DND-41 (cell line): ENCODE measurements at places on chromosomes 7 and 10.

GRCh38 chr10:29748109-29748650 is 113.4 kb upstream of the SVIL start:
- no peak for DNase-seq

DNA sequence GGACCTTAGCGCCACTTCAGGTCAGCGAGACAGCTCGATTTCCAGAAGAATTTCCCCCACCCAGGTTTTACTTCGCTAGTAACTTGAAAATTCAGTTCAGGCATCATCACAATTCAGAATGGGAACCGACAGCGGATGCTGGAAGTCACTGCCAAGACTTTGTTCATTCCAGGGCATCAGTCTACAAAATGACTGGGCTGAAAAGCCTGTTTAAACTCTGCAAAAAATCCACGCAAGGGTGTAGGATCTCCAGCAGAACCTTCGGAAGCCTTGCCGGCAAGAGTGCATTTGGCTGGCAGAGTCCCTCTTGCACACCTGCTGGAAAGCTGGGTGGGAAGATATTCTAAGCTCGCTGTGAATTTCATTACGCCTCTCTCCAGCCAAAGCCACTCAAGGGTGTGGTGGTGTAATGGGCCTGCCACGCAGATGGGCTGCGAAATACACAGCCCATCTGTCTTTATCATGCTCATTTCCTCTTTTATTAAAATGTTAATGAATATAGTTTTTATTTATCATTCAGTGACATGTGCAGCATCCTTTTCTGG is 672.0 kb upstream of the FOXK1 start:
- no peak for DNase-seq

DNA sequence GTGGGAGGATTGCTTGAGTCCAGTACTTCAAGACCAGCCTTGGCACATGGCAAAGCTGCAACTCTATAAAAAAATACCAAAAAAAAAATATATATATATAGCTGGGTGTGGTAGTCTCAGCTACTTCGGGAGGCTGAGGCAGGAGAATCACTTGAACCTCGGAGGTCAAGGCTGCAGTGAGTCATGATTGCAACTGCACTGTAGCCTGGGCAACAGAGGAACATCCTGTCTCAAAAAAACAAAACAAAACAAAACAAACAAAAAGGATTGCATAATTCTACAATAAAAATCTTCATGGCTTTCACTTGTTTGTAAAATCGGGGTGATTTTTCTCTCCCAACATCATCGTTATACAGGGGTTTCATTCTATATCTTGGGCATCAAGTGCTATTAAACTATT is 35.1 kb downstream of the GUSB start:
- no peak for DNase-seq

- no peak for DNase-seq
These were observed 37.9 kb downstream of the SKIDA1 start for GRCh38 chr10:21487416-21488180.

DNA sequence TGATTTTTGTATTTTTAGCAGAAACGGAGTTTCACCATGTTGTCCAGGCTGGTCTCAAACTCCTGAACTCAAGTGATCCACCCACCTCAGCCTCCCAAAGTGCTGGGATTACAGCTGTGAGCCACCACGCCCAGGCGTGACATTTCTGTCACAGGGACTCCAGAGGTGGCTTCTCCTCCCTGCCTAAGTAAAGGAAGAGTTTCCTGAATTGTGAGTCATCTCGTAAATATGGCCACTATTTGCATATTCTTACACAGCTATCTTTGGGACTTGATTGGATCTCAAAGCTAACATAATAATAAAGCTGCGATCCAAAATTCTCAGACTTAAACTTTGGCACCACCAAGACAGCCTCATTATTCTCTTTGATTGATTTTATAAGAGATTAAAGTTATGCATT is 50.1 kb downstream of the ADARB2 start:
- DNase-seq = no peak

DNA sequence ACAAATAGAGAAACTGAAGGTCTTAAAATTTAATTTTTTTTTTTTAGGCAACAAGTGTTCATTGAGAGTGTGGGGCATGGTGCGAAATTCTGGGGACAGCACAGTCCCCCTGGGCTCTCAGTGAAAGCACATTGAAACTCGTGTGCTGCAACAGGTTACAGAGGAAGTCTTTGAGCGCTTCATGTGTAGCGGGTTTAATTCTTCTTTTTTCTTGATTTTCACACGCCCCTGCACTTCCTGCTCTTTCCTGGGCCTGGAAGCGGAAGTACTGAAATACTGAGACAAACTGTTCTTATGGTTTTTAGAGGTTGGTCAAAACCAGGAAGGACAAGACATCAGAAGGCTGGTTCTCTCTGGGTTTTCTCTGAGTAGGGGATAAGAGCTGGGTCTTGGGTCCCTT is 203.5 kb downstream of the PTEN start:
- peak; percentile 73 for DNase-seq

DNA sequence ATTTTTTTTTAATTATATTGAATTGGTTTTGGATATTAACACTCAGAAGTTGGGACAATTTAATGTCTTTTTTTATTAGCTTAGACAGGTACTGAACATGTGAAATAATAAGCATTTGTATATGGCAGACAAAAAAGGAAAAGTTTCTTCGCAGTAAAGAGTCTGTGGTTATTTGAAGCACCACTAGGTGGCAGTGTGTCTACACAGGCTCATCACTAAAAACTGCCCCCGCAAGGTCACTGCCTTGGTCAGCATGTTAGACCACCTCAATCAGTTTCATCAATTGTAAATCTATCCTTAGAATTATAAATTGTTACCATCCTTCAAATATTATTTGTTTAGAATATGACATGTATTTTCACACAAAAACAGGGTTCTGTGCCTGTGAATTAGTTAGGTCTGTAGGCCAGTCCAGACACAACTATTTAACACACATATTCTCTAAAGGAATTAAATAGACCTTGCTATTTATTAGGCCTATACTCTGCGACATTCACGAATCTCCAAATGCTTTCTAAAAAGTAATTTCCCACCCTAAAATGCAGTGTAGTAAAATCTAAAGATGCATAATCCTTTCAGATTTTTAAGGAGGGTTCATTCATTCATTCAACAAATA is 17.0 kb downstream of the PNLIPRP3 start:
- DNase-seq = peak; percentile 5

DNA sequence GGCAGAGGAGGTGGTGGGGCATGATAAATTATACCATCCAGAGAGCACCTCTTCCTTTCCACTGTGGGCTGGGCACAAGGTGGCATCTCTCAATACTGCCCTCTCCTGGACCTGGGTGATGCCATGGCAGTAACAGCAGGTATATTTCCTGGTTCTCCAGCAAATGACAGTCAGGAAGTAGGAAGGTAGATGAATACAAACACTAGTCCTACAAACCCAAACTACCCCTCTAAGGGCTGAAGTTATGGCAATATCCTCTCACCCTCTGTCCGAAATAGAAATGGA is 1004.9 kb downstream of the KCNMA1 start:
- DNase-seq = peak; percentile 5

GRCh38 chr7:76234931-76235441 is 33.3 kb downstream of the SRRM3 start:
- DNase-seq = peak; percentile 13

DNA sequence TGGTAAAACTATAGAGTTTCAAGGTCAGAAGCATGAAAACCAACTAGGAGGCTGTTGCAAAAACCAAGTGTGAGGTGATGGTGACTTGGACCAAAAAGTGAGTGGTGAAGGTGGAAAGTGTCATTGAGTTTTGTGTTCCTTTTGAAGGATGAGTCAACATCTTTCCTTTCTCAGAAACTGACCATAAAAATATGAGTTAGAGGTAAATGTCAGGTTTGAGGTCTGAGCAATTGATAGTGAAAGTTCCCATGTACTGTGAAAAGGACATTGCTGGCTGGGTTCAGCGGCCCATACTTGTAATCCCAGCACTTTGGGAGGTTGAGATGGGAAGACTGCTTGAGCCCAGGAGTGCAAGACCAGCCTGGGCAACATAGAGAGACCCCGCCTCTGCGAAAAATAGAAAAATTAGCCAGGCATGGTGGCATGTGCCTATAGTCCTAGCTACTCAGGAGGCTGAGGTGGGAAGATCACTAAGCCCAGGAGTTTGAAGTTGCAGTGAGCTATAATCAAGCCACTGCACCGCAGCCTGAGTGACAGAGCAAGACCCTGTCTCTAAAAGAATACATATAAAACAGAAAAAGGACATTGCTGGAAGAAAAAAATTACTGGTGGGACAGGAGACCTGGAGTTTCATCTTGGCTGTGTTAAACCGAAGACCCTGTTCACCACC is 89.3 kb upstream of the ARID5B start:
- no peak for DNase-seq

GRCh38 chr10:70191972-70192305 is 21.6 kb upstream of the SAR1A start:
- DNase-seq = no peak

- no peak for DNase-seq
These were observed 284.4 kb downstream of the CRPPA start for GRCh38 chr7:16136896-16137295.

GRCh38 chr10:92719991-92720830 is 30.5 kb downstream of the HHEX start:
- no peak for DNase-seq

GRCh38 chr10:114571316-114571999 is 86.6 kb downstream of the ABLIM1 start:
- DNase-seq = no peak

DNA sequence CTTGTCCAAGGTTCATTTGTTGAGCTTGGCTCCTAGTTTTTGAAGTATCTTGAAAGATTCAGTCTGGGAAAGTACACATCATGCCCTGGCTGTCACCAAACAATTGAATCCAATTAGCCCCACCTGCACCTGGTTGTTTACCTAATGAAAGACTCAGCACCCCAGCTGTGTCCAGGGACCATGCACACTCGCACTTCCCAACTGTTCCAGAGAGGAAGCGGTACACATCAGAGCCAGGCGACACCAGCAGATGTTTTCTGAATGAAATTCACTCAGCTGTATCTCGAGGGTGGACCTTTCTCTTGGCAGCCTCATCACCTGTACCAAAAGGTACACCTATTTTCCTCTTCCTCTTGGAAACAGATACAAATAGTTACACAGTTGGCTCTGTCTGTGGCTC is 216.4 kb upstream of the LRGUK start:
- no peak for DNase-seq

DNA sequence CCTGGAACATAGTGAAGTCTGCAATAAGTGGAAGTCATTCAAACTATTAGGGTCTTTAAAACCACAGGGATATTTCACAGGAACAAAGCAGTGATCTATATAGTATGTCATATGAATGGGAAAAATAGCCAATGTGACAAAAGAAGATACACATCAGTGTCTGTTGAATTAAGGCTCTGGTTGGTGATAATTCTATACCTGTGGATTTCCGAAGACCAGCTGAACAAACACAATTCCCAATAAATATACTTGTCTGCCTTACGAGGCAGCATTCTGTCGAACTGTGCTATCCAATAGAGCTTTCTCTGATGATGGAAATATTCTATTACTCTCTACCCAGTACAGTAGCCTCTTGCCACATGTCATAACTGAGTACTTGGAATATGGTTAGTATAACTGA is 55.9 kb upstream of the CAV2 start:
- no peak for DNase-seq

DNA sequence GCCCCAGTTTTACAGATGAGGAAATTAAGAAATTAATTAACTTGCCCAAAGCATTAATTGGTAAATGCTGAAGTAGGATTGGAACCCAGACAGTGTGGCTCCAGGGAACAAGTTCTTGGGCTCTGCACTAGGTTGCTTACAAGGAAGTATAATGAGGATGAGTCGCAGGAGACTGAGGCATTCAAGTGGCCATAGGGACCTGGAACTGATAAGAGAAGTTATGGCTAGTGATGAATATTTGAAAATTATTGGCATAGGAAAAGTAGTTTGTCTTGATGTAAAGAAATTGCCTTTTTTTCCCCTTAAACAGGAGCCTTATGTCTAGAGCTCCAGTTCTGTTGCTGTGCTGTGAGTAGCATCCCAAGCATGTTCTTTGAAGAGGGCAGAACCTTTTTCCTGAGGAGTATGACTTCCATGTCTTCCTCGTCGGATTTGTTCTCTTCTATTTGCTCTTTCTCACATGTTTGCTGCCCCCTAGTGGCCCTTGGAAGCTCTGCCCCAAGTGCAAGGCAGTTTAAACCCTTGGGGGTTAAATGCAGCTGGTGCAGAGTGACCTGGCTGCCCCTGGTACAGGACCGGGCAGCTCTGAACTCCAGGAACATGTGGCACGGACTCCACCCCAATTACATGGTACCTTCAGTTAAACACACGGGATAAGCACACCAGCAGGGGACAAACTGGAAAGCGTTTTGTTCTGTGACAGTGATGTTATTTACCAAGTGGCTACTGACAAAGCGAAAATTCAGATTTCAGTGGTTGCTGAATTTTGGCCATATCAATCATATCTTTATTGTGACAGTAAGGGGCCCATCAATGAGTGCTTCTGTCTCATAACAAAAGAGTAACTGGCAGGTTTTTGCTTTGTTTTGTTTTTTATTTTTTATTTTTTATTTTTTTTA is 148.8 kb downstream of the HECW1 start:
- DNase-seq = peak; percentile 77

- DNase-seq = no peak
These were observed 18.3 kb upstream of the RPA3 start for GRCh38 chr7:7736671-7737070.

- no peak for DNase-seq
These were observed 15.8 kb downstream of the TAS2R39 start for GRCh38 chr7:143199040-143199439.

- DNase-seq = no peak
These were observed 37.3 kb upstream of the TPST1 start for GRCh38 chr7:66167773-66168387.

DNA sequence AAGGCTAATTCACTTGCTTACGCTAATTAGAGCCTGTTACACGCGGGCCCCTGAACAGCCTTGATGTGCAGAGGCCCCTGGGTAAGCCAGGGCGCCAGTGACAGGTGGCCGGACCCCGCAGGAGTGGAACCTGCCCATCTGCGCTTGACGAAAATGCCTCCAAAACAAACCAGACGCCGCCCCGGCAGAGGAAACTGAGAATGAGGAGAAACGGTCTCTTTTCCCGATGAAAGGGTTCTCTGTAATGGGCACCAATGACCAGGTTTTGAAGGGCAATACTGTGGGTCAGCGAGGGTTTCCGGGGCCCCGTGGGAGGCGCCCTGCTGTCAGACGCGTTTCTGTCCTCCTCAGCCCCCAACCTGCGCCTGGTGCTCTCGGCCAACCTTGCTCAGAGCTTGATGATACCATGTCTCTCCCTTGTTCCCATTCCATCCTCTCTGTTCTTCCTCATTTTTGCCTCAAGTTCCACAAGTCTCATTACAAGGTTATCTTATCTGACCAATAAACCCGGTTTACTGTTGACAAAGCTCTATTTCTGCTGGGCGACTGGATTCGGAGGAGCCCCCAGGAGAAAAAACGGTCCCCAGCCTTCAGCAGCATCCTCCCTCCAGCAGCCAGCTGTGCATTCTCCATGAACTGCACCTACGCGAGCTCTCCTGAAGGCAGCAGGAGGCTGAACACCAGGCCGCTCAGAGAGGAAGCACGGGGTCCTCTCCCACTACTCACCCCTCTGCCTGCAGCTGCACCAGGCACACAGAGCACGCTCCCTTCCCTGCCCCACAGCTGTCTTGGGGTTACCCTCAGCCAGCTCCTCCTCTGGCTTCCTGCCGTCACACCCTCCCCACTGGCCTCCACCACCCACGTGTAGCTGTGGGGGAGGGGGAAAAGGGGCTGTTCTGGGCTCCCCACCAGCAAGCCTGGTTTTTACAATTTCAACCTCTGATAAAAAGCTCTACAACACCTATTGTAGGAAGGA is 202.0 kb downstream of the MAD1L1 start:
- peak; percentile 83 for DNase-seq
